ENCODE measurements at places on chromosomes 16 and 17. TPM values are rescaled to one million over a fixed set of nuclear protein-coding genes. Genes with fewer than 3 reads are reported as not detected.

DNA sequence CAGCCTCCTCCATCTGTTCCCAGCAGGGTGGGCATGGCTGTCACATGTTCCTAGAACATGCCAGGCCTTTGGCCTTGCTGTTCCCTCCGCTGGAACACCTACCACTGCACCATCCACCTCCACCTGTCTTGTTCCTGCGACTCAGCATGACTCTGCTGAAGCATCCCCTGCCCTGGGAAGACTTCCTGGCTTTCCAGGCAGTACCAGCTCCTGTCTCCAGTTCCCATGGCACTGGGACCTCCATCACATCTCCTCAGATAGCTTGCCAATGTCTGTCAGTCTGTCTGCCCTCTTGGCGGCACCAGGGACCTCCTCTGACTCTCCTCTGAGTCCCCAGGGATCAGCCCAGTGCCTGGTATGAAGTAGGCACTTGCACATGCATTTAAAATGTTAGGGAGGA is 15.7 kb downstream of the PDP2 start:
- H3K4me1 ChIP-seq: no peaks in the 10 kb centered on the region
- no peak overlapping the region for H3K4me3 ChIP-seq
- DNase-seq: no peak
- H3K27ac ChIP-seq: no peak overlapping the region
- no peaks in the 10 kb centered on the region for H3K36me3 ChIP-seq

CCT6B gene
- 1.9 TPM for total RNA-seq

DNA sequence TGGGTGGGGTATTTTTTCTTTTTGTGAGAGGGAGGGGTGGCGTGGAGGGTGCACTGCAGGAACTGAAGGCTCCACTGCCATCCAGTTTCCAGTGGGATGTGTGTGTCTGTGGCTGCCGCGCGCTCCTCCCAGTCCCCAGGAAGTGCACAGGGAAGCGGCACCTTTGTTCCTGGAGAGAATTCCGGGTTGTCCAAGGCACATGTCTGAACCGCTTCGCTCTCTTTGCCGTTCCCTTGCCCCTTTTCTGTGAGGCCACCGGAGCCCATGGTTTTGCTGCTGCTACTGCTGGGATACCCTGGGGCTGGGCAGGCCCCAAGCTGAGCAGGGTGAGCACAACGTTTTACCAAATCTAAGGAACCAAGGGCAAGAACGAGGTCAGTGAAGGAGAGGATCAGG is 19.5 kb downstream of the ACSF3 start:
- no peak overlapping the region for H3K4me3 ChIP-seq
- no peaks in the 10 kb centered on the region for H3K4me1 ChIP-seq
- no peaks in the 10 kb centered on the region for H3K27me3 ChIP-seq
- H3K27ac ChIP-seq: no peak overlapping the region

KRTAP16-1 gene
- not detected for total RNA-seq

- DNase-seq: no peak
- H3K36me3 ChIP-seq: no peaks in the 10 kb centered on the region
- H3K4me3 ChIP-seq: no peak overlapping the region
- no peaks in the 10 kb centered on the region for H3K27me3 ChIP-seq
- no peak overlapping the region for H3K27ac ChIP-seq
- peaks cover 2% of the 10 kb centered on the region for H3K4me1 ChIP-seq
Observed at GRCh38 chr16:85231959-85232358, 119.7 kb upstream of the CIBAR2 start.

KRT14 gene
- 1.2 TPM for total RNA-seq

GRCh38 chr17:48593840-48594537 is 410 bp upstream of the HOXB5 start:
- no peaks in the 10 kb centered on the region for H3K36me3 ChIP-seq
- no peaks in the 10 kb centered on the region for H3K27me3 ChIP-seq
- H3K4me1 ChIP-seq: no peaks in the 10 kb centered on the region
- DNase-seq: peak; percentile 95

CRYM gene
- not detected for total RNA-seq

SLC12A3 gene
- total RNA-seq: not detected

DNA sequence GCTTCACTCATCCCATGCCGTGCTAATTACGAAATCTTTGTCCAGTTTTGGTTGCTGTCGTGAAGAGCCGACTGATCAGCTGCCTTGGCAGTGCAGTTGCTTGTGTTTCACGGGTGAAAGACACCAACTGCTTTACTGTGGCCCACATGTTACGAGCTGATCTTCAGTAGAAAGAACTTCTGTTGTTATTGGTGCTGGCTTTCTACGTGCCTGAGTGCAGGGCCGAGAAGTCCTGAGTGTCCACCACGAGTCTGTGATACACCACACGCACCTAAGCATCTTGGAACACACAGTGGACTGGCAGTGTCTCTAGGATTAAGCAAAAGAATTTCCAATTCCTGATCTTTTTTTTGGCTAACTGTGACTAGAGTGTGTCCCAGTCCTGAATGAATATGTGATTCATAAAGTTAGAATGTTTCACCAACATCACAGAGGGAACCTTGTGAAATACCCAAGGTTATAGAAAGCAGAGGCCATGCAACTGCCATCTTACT is 70.4 kb upstream of the CLEC18A start:
- H3K27ac ChIP-seq: peak overlapping the region; percentile 78
- H3K27me3 ChIP-seq: no peaks in the 10 kb centered on the region
- no peaks in the 10 kb centered on the region for H3K36me3 ChIP-seq
- DNase-seq: no peak

- peaks cover 3% of the 10 kb centered on the region for H3K36me3 ChIP-seq
- no peak overlapping the region for H3K27ac ChIP-seq
- no peak for DNase-seq
- no peaks in the 10 kb centered on the region for H3K27me3 ChIP-seq
Observed at GRCh38 chr17:773467-774312, 8.4 kb downstream of the GLOD4 start.

- peak overlapping the region; percentile 43 for H3K27ac ChIP-seq
- H3K27me3 ChIP-seq: no peaks in the 10 kb centered on the region
- H3K4me3 ChIP-seq: peak overlapping the region; percentile 99
- H3K36me3 ChIP-seq: no peaks in the 10 kb centered on the region
- no peaks in the 10 kb centered on the region for H3K4me1 ChIP-seq
Observed at GRCh38 chr17:75182319-75182568, 515 bp downstream of the SUMO2 start.

GRCh38 chr17:80212109-80212508 is 8.0 kb downstream of the SGSH start:
- no peak for DNase-seq
- no peak overlapping the region for H3K27ac ChIP-seq
- peaks cover 2% of the 10 kb centered on the region for H3K36me3 ChIP-seq

CFAP119 gene
- 0.52 TPM for total RNA-seq

SRL gene
- 3.2 TPM for total RNA-seq

- peaks cover 4% of the 10 kb centered on the region for H3K36me3 ChIP-seq
- DNase-seq: no peak
- H3K4me1 ChIP-seq: no peaks in the 10 kb centered on the region
- peak overlapping the region; percentile 2 for H3K27ac ChIP-seq
- H3K27me3 ChIP-seq: no peaks in the 10 kb centered on the region
Observed at GRCh38 chr17:78873519-78874340, 29.3 kb downstream of the CEP295NL start.

GRCh38 chr16:88781140-88782077 is 3.6 kb downstream of the PIEZO1 start:
- no peaks in the 10 kb centered on the region for H3K36me3 ChIP-seq
- H3K4me3 ChIP-seq: no peak overlapping the region
- H3K27ac ChIP-seq: no peak overlapping the region
- no peaks in the 10 kb centered on the region for H3K27me3 ChIP-seq

- no peak overlapping the region for H3K4me3 ChIP-seq
- H3K36me3 ChIP-seq: no peaks in the 10 kb centered on the region
- no peaks in the 10 kb centered on the region for H3K4me1 ChIP-seq
- DNase-seq: no peak
- H3K27me3 ChIP-seq: no peaks in the 10 kb centered on the region
Observed at GRCh38 chr17:57313097-57313835, 56.9 kb downstream of the MSI2 start.

- H3K4me1 ChIP-seq: no peaks in the 10 kb centered on the region
- no peaks in the 10 kb centered on the region for H3K27me3 ChIP-seq
- H3K4me3 ChIP-seq: no peak overlapping the region
- DNase-seq: no peak
- no peak overlapping the region for H3K27ac ChIP-seq
Observed at GRCh38 chr17:21029036-21029435, 13.8 kb downstream of the USP22 start.

GRCh38 chr16:10896723-10897122 is 19.7 kb downstream of the CIITA start:
- no peak for DNase-seq
- H3K4me3 ChIP-seq: no peak overlapping the region
- no peaks in the 10 kb centered on the region for H3K4me1 ChIP-seq
- no peaks in the 10 kb centered on the region for H3K27me3 ChIP-seq
- no peaks in the 10 kb centered on the region for H3K36me3 ChIP-seq
- no peak overlapping the region for H3K27ac ChIP-seq

NTN1 gene
- total RNA-seq: 90.4 TPM

DNA sequence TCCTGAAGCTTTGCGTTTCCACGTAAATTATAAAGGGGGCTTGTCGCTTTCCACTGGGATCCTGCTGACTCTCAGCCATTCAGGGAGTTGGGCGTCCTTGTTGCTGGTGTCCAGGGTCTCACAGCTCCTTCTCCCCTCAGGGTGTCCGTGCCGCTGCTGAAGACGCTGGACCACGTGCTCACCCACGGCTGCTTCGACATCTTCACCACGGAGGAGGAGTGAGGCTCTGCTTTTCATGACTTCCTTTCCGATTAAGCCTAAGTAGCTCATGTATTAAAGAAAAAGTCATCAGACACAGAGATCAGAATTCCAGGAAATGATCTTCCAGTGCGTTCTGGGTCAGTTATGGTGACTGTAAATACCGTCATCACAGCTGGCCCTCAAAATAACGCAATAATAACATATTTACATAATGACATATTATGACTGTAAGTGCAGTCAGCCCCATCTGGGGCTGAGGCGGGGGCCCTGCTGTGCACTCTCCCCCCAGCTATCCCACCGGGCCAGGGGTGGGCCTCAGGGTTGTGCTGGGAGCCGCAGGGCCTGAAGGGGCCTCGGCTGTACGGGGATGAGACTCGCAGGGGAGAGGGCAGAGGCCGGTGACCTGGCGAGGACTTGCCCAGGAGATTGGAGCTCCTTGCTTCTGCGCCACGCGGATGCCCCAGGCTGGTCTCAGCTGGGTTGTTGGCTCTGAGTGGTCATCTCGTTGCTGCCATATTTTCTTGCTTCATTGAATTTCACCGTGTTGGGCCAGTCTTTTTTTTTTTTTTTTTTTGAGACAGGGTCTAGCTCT is 92.9 kb upstream of the ZNF750 start:
- H3K27me3 ChIP-seq: no peaks in the 10 kb centered on the region
- H3K27ac ChIP-seq: no peak overlapping the region
- no peaks in the 10 kb centered on the region for H3K4me1 ChIP-seq
- DNase-seq: peak; percentile 59
- no peak overlapping the region for H3K4me3 ChIP-seq

DNA sequence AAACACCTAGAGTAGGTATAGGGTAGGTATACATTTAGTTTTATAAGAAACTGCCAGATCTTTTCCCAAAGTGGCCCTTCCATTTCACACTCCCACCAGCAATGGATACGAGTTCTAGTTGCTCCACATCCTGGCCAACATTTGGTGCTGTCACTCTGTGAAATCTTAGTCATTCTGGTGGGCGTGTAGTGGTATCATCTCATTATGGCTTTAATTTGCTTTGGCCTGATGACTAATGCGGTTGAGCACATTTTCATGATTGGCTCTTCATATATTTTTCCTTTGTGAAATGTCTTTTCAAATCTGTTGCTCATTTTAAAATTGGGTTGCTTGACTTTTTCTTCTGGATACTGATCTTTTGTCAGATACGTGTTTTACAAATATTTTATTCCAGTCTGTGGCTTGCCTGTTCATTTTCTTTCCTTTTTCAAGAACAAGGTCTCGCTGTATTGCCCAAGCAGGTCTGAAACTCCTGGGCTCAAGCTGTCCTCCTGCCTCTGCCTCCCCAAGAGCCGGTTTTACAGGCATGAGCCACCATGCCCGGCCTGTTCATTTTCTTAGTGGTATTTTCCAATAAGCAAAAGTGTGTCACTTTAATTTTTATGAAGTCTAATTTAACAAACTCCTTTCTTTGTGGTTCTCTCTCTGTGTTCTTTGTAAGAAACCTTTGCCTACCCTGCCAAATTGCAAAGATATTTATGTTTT is 192.4 kb downstream of the SEC14L1 start:
- no peaks in the 10 kb centered on the region for H3K27me3 ChIP-seq
- H3K36me3 ChIP-seq: no peaks in the 10 kb centered on the region
- no peak overlapping the region for H3K4me3 ChIP-seq
- H3K4me1 ChIP-seq: no peaks in the 10 kb centered on the region

GRCh38 chr17:4856937-4857314 is 23.8 kb downstream of the MINK1 start:
- no peaks in the 10 kb centered on the region for H3K27me3 ChIP-seq
- H3K36me3 ChIP-seq: no peaks in the 10 kb centered on the region
- no peak for DNase-seq
- no peak overlapping the region for H3K4me3 ChIP-seq
- no peak overlapping the region for H3K27ac ChIP-seq

- DNase-seq: peak; percentile 56
- H3K36me3 ChIP-seq: no peaks in the 10 kb centered on the region
- no peaks in the 10 kb centered on the region for H3K27me3 ChIP-seq
- H3K27ac ChIP-seq: no peak overlapping the region
- no peaks in the 10 kb centered on the region for H3K4me1 ChIP-seq
- H3K4me3 ChIP-seq: no peak overlapping the region
Observed at GRCh38 chr16:86074651-86075487, 175.9 kb downstream of the IRF8 start.

TAT gene
- total RNA-seq: not detected

HSD17B2 gene
- total RNA-seq: not detected

PRAC2 gene
- not detected for total RNA-seq

DNA sequence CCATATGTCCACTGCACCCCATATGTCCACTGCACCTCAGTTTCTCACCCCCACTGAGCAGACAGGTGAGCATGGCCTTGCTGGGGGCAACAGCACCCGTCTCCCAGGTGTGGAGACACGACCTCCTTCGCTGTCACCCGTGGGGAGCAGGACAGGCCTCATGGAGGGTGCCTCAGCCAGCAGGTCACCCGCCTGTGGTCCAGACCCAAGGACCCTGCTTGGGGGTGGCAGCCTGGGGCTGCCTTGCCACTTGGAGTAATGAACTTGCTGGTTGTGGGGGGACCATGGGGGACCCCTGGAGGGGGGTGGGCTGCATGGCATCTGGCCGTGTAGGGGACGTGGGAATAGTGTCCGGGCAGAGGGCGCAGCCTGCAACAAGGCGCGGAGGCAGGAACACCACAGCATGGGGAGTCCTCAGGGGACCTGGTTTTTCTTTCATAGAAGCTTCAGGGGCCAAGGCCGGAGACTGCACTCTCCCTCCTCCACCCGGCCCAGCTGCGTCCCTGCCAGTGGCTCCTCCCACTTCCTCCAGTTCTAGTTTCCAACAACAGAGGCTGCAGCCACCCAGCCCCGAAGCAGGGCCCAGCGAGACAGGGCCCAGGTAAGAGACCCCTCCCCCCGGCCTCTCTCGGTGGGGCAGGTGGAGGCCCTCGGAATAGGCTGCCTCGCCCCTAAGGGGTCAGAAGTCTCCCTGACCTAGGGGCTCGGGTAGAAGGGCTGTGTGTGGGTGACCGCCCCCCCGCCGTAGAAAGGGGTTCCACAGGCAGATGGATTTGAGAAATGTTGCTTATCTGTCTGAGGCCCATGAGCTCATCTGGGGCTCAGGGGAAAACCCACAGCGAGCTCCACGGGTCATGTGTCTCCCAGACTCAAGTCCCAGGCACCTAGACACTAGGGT is at the start of gene NHLRC4:
TSS of gene NHLRC4 (plus strand) at position 531 of the 898 bp plus-strand sequence. CDS start 1,043 bp downstream, outside the sequence.
- no peaks in the 10 kb centered on the region for H3K36me3 ChIP-seq
- no peak for DNase-seq
- H3K27me3 ChIP-seq: no peaks in the 10 kb centered on the region
- H3K4me1 ChIP-seq: no peaks in the 10 kb centered on the region

BRICD5 gene
- total RNA-seq: 6.0 TPM

GRCh38 chr16:4116325-4117249 is at the start of gene ADCY9:
Gene ADCY9, minus strand, starts transcription at chr16:4116442. Its CDS starts 1,000 bp downstream, at chr16:4115442.
- H3K27ac ChIP-seq: peak within 1 kb of the TSS; percentile 79
- peak within 1 kb of the TSS; percentile 88 for H3K4me3 ChIP-seq
- no peaks in the 10 kb centered on the region for H3K27me3 ChIP-seq
- H3K36me3 ChIP-seq: no peaks in the 10 kb centered on the region
- peak; percentile 83 for DNase-seq
